Ascending aorta (tissue), 2 donors: ENCODE measurements at places on chromosomes 2 and 18. TPM values are rescaled to one million over a fixed set of nuclear protein-coding genes. Genes with fewer than 3 reads are reported as not detected.

The CROCC2 gene
- 2.9 TPM for total RNA-seq

The CNGA3 gene
- not detected for total RNA-seq

The PARD6G gene
- total RNA-seq = 7.9 TPM

The C2orf66 gene
- total RNA-seq = not detected

The SFT2D3 gene
- 8.3 TPM for total RNA-seq

- H3K36me3 ChIP-seq = no peaks in the 10 kb centered on the region
- H3K4me1 ChIP-seq = no peaks in the 10 kb centered on the region
- H3K4me3 ChIP-seq = no peak overlapping the region
- no peak overlapping the region for H3K27ac ChIP-seq
- H3K27me3 ChIP-seq = no peaks in the 10 kb centered on the region
- DNase-seq = no peak
Observed at GRCh38 chr2:53131416-53131815, 636.2 kb upstream of the CHAC2 start.

- no peak overlapping the region for H3K4me3 ChIP-seq
- H3K4me1 ChIP-seq = no peaks in the 10 kb centered on the region
- H3K27ac ChIP-seq = no peak overlapping the region
Observed at GRCh38 chr2:75592888-75593287, 32.1 kb upstream of the EVA1A start.

DNA sequence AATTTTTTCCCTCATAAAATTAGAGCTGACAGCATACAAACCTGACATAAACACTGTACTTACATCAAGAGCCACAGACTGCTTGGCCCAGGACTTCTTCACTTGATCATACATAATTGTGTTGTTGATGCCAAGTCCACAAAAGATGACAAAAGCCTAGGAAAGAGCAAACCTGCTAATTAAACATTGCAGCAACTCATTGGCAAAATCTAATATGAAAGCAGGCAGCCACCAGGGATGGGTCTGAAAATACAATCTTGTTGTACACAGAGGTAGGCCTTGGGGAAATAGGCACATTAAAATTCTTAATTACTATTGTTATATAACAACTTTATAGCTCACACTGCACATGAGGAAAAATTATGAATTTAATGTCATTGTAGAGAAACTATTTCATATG lies 255.8 kb downstream of the PDE11A start:
- H3K27me3 ChIP-seq = no peaks in the 10 kb centered on the region
- no peak overlapping the region for H3K4me3 ChIP-seq
- H3K36me3 ChIP-seq = no peaks in the 10 kb centered on the region
- DNase-seq = no peak

DNA sequence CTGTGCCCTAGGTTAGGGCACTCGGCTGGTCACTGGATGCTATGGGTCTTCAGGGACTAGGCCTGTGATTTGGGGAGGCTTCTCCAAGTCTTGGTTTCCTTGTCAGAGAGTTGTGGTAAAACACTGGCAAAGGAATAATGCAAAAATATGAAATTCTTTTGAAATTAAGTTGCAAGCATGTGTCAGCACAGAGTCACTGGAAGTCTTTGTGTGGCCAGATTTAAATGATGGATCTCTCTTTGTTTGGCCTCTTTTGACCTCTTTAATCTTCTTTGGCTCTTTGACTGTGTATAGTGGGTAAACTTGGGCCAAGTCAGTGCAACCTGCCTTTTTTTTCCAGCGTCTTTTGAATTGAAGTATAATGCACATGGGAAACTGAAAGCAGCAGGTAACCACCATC lies 12.1 kb downstream of the HK2 start:
- H3K4me1 ChIP-seq = peaks cover 10% of the 10 kb centered on the region
- H3K4me3 ChIP-seq = no peak overlapping the region
- H3K36me3 ChIP-seq = no peaks in the 10 kb centered on the region
- peak overlapping the region; percentile 92 for H3K27ac ChIP-seq
- DNase-seq = no peak

GRCh38 chr2:53103679-53104078 lies 663.9 kb upstream of the CHAC2 start:
- H3K27me3 ChIP-seq = no peaks in the 10 kb centered on the region
- H3K36me3 ChIP-seq = no peaks in the 10 kb centered on the region
- H3K4me1 ChIP-seq = no peaks in the 10 kb centered on the region
- no peak overlapping the region for H3K4me3 ChIP-seq
- H3K27ac ChIP-seq = no peak overlapping the region
- DNase-seq = no peak

- no peak overlapping the region for H3K27ac ChIP-seq
- H3K4me3 ChIP-seq = no peak overlapping the region
- H3K4me1 ChIP-seq = peaks cover 3% of the 10 kb centered on the region
Observed at GRCh38 chr2:28134262-28134812, 243.8 kb downstream of the BABAM2 start.
